ENCODE measurements at places on chromosomes 7 and 10.
A peak's percentile ranks its signal among the peaks of the same experiment; 100 is the strongest.

DNA sequence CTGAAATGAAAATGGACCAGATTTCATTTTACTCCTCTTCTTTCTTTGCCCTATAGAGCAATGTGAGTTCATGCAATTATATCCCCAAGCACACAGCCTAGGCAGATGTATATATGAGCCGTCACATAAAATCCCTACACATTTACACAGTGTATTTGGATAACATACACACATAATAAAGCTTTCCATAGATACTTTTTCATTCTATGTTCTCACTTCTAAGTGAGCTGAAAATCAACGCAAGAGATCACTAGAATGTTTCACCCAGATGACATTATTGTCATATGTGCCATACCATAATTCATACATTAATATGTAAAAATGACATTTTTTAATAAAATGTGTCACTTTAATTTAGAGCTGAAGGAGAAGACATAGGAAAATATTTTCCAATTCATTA, 129.4 kb downstream of the INHBA start:
- no peak for DNase-seq

DNA sequence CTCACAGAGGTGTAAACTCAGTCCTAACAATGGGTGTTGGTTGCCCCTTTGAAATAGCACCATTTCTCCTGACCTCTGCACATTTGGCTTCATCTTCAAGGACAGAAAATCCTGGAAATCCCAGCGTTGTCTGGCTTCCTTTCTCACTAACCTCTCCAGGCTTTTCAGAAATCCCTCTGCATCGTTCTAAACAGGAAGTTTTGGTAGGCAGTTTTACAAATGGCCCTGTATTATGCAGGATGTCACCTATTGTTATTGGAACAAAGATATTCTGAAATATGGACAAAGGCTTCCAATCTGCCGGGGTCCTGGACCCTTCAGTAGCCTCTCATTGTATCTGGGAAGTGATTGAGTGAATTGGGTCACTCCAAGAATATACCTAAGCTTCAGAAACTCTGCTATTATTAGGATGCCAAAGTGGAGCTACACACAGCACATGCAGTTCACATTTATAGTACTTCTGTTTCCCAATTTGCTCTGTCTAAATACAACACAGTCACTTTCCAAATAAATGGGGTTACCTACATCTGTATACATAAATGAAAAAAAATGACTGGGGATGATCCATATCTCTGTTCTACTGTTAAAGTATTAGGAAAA, 134.8 kb upstream of the KLF6 start:
- no peak for DNase-seq

- DNase-seq: no peak
Observed at GRCh38 chr7:65254061-65254460, 119.6 kb upstream of the ZNF92 start.

- DNase-seq: no peak
Observed at GRCh38 chr10:43976292-43976691, 327.6 kb upstream of the ZNF32 start.

DNA sequence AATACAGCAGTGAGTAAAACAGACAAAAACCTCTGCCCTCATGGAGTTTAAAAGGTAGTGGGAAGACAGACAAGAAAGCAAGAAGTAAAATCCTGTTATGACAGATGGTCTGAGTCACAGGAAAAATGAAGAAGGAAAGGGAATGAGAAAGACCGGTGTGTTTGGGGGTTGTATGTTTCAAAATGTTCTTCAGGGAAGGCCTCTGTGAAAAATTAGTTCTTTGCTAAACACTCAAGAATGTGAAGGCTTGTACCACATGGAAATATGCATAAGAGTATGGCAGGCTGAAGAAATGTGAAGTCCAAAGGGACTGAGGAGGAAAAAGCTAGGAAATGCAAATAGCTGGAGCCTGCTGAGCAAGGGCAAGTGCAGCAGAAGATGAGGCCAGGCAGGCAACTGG, 315.9 kb upstream of the SEMA3A start:
- peak; percentile 92 for DNase-seq

DNA sequence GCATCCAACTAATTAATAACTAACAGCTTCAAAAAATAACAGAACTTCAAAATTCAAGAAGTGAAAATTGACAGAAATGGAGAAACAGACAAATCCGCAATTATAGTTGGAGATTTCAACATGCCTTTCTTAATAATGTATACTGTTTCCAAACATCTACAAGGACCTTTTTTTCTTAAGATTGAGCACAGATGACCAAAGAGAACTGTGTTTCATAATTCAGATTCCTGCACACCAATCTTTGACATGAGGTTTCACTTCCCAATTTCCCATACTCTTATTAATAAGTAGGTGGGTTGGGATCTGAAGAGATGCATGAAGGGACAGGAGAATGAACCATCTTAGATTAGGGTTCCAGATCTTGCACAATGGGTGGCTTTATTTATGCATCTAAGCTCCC, 24.9 kb upstream of the GIMAP7 start:
- DNase-seq: no peak

DNA sequence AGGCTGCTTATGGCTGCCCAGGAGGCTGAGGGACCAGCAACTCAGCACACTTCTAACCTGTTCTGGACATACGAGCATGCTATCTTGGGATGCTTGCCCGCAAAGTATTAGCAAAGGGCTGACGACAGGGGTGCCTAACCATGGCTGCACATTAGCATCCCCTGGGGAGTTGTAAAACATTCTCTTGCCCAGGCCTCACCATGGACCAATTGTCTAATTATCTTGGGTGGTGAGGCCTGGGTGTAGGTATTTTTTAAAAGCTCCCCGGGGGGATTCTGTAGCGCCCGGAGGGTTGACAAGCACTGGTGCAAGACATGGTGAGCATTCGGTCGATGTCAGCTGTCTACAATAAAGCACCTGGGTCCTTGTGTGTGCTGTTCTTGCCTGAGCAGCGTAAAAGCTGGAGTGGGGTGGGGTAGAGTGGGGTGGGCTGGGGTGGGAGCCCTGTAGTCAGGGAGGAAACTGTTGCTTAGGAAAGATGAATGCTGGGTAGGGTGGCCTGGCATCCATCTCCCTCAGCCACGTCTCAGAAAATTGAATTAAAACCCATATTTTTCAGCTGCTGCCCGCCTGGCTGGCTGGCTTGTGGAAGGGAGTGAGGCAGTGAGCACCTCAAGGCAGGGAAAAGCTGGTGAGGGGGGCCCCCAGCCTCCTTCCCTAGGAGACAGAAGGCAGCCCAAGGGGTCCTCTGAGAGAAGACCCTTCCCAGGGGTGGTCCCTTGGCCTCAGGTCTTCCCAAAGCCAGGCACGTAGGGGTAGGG, 2.9 kb upstream of the ADCYAP1R1 start:
- DNase-seq: no peak

- peak; percentile 90 for DNase-seq
Observed at GRCh38 chr10:15200626-15201025, 32.1 kb upstream of the NMT2 start.

GRCh38 chr10:67612577-67613537, 83.1 kb downstream of the CTNNA3 start:
- DNase-seq: peak; percentile 94

GRCh38 chr7:79272066-79272669, 181.3 kb downstream of the MAGI2 start:
- peak; percentile 53 for DNase-seq

DNA sequence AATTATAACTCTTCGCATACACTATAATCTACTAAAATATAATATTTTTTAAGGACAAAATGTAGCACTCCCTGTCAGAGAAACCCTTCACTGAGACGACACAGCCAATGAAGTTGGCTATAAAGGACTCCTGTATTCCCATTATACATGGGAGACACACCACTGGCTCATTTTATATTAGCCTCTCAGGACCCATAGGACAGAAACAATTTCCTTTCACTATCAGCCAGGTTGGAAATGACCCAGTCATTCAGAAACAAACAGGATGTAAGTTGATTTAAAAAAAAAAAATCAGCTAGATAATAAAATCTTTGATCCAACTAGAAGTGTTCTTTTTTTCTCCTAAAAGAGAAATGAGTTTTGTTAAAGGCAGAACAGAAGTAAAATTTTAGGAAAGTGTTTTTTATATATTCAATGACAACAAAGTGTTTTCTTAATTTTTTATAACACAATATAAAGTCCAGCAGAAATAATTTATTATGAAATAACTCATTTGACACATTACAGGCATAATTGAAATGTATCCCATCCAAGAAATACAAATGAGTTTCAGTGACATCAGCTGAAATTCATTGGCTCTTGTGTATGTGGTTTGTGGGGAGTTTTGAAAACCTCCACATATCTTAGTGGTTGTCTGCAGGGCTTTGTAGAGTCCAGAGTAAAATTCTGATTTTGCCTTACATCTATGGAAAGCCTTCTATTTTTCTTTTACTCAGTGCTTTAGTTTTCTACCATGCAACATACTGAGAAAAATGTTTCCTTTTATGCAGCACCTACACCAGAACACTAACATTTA, 64.1 kb downstream of the CTTNBP2 start:
- peak; percentile 25 for DNase-seq
